Activated CD4-positive, alpha-beta T cell treated with anti-CD3 and anti-CD28 coated beads, Interleukin-2, amount 50 U/mL, for 16 hours (primary cell): ENCODE measurements at places on chromosomes 4 and X.
A peak's percentile ranks its signal among the peaks of the same experiment; 100 is the strongest.

DNA sequence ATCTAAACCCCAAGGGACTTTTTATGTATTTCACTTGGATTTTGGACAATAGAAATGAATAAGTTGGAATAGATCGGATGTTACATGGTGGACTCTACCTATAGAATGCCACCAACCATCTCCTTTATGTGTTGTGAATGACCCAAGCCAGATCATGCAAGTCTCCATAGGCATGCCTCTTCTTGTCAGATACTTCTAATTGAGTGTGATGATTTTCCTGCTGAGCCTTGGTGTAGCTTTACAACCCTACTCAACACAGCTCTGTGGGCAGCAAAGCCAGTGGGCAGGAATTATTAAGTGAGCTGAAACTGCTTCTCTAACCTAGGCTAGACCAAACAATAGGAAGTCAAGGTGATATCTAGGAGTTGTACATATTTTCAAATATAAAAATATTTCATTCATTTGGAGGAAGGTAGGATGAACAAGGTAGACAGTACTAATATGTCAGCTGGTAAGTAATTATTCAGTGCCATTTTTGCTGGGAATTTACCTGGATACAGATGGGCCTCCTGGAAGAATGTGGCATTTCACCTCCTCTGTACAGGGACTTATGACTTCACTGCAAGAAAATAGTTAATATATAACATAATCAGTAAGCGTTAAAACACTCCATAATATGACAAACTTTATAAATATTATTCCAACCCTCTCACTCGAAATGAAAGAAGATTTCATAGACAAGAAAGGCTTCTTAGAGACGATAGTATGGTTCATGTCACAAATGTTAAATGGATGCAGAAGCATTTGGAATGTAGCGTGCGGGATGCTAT lies 298.0 kb upstream of the FAT1 start:
- no peak for DNase-seq

DNA sequence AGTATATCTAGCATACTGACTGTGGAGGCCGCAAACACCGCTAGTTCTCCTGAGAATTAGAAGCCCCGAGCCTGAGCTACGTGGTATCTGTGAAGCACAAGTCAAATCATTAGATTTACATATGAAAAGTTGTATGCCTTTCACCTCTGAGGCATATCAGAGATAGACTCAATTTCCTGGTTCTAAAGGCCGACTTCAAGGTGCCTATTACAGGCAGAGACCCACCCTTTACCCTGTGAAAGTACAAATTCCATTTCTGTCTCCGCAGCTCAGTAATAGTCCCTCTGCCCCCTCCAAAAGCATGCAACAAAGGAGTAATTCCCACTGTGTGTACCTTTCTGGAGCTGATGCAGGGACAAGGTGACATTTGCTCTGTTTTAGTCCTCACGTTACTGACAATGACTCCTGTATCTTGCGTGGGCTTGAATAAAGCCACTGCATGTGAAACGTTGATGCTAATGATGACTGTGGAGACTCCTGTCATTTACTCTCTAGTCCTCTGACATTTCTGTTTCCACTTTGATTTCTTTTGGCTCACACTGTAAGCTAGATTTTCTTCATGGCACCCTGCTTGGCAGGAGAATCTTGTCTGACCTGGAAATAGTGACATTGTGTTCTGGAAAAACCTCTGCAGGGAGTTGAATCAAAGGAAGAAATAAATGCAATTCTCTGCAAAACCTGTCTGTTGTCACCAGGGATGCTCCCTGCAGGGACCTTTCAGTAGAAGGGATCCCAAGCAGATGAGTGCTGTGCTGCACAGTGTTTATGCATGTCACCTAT lies 273.2 kb upstream of the EMCN start:
- DNase-seq: no peak

DNA sequence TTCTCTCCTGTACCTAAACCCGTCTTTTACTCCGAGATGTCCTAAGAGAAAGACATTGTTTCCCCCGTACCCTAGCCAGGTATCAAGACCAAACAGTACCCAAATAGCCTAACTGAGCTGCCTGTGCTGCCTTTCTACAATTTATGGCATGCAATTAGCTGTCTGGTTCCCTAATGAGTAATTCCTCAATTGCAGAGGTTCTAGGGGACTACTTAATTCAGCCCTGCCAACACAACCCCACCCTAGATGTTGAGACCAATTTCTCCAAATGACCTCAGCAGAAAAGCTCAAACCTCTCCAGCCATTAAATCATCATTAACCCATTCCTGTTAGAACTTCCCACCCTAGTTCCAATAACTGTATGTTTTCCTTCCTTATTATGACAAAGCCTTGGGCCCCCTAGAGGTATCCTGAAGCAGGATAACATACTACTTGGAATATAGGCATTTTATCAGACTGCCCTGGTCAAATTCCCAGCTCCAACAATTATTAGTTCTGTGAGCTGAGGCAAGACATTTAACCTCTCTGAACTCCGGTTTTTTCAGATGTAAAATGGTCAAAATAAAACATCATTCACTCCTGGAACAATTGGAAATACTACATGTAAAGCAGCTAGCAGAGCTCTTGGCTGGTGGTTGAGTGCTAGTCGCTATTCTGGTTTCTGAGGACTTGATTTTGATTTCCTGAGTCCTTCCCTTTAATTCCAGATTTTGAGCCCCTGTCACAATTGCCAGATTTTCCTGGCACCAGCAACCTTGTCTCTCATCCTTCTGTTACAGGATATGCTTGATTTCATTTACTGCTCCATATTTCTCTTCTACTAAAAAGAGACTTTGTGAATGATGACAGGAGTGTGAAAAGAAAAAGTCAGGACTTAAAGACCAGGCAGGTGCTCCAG lies 244.6 kb upstream of the TENM3 start:
- DNase-seq: no peak

GRCh38 chrX:40097141-40097503 lies 636 bp downstream of the BCOR start:
- DNase-seq: peak; percentile 29

DNA sequence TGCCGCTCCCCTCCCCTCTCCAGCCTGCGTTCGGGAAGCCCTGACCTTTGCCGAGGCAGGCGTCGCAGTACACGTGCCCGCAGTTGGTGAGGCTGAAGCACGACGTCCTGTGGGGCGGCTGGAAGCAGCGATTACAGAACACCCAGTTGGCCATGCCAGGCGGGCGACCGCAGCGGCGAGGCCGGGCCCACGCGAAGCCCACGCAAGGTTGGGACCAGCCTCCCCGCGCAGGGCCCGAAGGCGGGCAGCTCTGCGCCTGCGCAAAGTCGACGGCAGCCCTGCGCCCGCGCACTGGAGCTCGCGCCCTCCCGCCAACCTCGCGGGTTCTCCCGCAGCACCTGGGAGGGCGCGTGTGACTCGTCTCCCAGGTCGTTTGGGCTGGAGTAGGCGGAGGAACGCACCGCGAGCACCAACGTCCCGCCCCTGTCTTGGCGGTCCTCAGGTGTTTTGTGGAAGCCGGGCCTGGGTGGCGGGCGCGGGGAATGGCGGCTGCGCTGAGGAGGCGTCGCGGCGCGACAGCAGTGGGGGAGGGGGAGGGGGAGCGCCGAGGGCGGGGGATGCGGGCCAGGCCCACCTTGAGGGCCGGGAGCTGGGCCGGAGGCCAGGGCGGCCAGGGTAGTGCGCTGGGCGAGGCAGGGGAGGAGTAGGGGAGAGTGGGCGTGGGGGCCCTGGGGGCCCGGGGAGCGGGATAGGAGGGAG lies at the start of gene RNF212:
TSS of gene RNF212 (minus strand) at position 254 of the 699 bp plus-strand sequence. CDS start at position 154, 100 bp downstream.
- DNase-seq: no peak

DNA sequence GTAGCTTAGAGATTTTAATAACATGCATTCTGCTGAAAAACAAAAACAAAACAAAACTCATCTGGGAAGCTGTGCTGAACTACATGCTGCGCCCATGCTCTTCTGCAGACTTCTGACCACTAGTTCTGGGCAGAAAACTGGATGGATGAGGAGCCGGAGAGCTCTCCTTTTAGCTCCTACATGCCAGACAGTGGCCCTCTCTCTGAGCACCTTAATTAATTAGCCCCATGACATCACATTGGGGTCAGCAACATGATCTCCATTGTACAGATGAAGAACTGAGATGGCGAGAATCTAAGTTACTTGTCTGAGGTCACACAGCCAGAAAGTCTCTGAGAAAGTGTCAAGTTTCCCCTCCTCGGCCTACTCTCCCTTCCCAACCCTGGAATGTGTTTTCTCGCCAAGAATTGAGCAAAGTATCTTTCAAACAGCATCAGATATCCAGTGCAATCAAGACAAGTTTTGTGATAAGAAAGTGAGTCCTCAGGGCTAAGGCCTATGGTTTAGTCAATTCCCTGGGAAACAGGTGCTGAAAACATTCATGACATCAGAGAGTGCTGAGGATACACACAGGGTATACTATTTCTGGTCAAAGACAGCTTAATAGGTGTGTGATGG lies 21.6 kb downstream of the SCD5 start:
- DNase-seq: no peak

GRCh38 chr4:177517862-177518261 lies 75.6 kb upstream of the AGA start:
- no peak for DNase-seq

DNA sequence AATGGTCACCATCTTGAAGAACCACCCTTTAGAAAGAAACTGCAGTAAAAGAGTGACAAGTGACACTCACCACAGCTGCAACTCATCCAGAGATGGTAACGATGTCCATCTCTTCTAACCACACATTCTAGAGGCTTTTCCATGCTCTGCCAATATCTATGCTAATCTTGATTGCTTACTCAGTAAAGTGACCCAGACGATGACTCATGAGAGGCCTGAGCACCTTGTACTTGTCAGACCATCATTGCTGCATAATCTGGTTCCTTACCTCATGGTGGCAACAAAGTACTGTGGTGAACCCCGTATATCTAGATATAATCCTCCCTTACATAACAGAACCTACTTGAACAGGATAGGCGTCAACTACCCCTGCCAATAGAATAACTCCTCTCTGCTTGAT lies 75.6 kb downstream of the CCNG2 start:
- no peak for DNase-seq

DNA sequence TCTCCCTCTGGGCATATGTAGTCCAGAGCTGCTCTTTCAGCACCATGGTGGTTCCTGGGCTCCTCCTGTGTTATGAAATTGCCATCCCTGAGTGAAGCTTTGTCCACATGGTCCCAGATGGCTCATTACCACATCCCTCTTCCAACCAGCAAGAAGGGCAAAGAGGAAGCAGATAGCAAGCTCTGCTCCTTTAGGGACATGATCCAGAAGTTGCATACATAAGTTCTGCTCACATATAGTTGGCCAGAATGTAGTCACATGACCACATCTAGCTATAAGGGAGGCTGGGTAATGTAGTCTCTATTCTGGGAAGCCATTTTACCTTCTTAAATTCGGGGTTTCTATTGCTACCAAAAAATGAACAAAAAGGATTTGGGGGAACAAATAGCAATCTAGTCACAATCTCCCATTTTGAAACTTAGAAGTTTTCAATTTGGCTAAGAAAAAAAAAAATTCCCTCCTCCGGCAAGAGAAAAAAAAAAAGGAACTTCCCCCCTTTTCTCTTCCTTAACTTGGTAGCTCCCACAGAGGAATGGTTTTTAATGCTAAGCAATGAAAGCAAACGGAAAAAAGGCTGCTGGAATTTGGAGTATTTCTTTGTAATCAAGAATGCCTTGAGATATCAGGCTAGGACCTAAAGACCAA lies 88.2 kb upstream of the USP9X start:
- DNase-seq: no peak

DNA sequence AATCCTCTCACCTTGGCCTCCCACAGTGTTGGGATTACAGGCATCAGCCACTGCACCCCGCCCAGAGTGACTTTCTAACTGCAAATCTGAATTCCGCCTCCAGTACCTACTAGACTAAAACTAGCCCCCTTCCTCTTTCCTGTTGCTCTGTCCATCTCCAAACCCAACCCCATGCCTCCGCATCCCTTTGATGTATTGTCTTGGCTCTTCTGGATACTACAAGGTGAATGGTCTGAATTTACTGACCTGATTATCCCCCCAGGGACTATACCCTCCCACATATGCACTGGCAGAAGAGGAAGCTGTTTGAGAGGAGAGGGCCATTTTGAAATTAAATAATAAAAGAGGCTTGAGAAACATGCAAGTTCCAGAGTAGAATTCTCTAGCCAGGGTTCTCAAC lies 17.7 kb upstream of the TFDP3 start:
- DNase-seq: no peak

GRCh38 chrX:9341291-9342201 lies 123.3 kb upstream of the TBL1X start:
- peak; percentile 80 for DNase-seq

- peak; percentile 35 for DNase-seq
Measured at GRCh38 chr4:185265942-185266341, 56.5 kb downstream of the SNX25 start.
